IMR-90 (cell line): ENCODE measurements at places on chromosomes 3 and 15.
A peak's percentile ranks its signal among the peaks of the same experiment; 100 is the strongest.

DNA sequence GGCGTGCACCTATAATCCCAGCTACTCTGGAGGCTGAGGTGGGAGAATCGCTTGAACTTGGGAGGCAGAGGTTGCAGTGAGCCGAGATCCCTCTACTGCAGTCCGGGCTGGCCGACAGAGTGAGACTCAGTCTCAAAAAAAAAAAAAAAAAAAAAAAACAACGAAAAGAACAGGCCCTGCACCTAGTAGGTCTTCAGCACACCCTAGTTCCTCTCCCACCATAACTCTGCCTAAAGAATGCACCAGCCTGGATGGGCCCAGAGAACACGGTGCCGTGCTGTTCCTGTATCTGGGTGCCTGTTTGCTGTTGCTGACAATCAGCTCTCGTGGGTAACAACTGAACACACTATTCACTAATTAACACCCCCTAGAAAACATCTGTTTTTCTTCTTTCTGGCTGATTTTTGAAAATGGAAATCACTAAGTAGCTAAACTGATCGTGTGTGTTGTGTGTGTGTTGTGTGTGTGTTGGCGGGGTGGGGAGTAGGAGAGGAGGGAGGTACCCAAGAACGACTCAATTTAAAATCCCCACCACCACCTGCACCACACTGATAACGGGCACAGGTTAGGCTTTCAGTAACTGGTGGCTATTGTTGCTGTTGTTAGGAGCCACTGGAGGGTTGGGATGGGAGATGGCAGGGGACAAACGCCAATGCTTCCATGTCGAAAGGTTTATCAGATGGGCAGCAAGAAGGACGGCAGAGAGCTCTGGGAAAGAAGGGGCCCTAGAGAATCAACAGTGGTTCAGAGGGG is 40.6 kb upstream of the MEX3B start:
- DNase-seq, result no peak

GRCh38 chr3:112466020-112466419 is 33.3 kb downstream of the BTLA start:
- no peak for DNase-seq

DNA sequence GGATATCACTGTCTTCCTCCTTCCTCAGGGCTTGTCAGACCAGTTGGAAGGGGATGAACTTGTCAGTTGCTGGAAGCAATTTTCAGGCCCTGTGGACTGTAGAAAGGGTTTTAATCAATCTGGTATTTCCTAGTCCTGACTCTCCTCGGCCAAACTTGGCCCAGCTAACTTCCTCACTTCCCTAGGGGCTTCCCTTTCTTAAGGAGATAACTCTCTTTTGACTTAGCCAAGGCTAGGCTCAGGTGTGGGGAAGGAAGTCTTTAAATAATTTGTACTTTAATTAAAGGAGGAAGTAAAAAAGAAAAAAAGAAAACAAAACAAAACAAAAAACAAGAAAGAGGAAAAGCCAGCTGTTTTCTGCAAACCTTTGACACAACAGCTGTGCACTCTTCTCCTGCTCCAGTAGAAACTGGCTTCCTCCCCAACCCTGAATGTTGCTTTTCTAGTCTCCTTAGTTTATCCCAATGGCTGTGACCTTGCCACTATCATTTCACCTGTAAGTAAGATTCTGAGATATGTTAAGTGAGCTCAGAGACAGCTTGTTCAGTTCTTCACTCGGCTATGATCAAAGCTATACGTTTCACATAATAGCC is 53.0 kb upstream of the ST3GAL6 start:
- DNase-seq, result no peak

- DNase-seq, result no peak
Measured at GRCh38 chr3:10522646-10523303, 17.4 kb upstream of the ATP2B2 start.

GRCh38 chr3:129620828-129621559 is 14.5 kb upstream of the PLXND1 start:
- no peak for DNase-seq

GRCh38 chr3:136162322-136162721 is 33.8 kb downstream of the MSL2 start:
- DNase-seq, result no peak

GRCh38 chr3:115986555-115987207 is 363.4 kb downstream of the GAP43 start:
- DNase-seq, result peak; percentile 34

DNA sequence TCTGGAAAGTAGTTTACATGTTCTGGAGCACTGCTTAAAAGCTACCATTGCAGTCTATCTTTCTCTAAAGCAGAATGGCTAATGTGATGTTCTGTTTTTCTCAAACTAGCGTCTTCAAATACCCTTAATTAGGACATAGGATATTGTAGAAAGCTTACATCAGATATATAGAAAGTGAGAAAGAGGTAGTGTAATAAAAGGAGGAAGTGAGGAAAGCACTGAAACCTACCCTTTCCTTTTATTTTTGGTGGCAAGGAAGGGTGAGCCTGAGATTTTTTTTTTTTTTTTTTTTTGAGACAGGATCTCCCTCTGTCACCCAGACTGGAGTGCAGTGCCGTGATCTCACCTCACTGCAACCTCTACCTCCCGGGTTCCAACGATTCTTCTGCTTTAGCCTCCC is 9.4 kb downstream of the SENP2 start:
- DNase-seq, result no peak

DNA sequence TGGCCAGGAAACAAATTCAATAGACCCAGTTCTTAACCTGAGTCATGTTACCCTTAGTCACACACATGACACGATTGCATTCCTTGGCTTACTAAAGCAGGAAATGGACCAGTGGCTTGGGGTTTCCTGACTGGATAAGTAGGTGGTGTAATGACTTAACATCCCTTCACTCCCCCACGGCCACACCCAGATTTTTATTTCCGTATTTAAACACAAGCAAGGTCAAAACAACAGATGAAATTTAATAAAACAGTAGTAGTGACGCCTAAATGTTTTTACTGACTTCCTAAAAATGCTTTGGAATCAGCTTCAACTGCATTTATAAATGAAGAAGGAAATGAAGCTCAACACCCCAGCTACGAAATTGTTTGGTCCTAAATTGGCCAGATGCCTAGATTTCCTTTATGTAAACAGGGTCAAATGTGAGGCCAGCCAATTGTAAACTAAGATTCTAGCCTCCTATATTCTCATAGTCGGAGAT is 324.3 kb downstream of the CHST2 start:
- DNase-seq, result peak; percentile 98

DNA sequence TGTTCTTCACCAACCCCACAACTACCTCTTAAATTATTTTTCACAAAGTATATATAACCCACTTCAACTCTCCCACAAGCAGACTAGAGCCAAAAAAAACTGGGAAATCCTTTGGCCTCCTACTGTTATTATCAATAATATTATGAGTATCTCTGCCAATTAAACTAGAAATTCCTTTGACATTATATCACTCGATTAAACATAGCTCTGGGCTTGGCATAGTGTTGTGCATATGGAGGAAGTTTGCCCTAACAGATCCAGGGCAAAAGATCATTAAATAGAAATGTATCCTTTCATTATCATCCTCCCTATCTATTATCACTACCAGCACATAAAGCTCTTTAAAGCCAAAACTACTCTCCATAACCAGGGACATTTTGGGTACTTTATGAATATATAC is 74.9 kb downstream of the OSBPL10 start:
- DNase-seq, result no peak

DNA sequence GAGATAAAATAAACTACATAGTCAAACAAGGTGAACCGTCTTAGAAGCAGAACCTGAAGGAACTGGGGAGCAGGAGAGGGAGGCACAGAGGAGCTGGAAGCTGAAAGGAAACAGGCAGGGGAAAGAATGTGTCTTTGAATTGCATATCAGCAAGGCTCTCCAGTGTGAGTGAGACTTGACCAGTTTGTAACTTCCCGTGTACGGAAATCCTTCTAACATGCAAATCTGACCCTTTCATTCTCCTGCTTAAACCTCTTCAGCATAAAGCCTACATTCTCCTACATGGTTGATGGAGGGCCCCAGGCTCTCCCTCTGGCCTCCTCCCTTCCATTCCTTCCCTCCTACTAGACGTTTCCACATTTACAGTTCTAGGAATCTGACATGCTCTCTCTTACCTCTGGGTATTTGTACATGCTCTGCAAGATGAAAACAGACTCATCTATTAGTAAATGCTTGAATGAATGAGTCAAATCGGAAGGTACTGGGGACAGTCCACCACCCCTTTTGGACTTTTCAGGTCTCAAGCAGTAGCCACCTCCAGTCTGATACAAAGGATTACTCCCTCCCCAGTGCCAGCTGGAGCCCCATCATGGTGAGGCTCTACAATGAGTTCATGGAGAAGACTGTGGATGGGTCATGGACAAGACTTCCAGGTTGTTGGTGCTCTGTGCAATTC is 6.1 kb upstream of the SLC25A38 start:
- no peak for DNase-seq

- no peak for DNase-seq
Measured at GRCh38 chr3:108602249-108602934, 12.9 kb downstream of the DZIP3 start.

DNA sequence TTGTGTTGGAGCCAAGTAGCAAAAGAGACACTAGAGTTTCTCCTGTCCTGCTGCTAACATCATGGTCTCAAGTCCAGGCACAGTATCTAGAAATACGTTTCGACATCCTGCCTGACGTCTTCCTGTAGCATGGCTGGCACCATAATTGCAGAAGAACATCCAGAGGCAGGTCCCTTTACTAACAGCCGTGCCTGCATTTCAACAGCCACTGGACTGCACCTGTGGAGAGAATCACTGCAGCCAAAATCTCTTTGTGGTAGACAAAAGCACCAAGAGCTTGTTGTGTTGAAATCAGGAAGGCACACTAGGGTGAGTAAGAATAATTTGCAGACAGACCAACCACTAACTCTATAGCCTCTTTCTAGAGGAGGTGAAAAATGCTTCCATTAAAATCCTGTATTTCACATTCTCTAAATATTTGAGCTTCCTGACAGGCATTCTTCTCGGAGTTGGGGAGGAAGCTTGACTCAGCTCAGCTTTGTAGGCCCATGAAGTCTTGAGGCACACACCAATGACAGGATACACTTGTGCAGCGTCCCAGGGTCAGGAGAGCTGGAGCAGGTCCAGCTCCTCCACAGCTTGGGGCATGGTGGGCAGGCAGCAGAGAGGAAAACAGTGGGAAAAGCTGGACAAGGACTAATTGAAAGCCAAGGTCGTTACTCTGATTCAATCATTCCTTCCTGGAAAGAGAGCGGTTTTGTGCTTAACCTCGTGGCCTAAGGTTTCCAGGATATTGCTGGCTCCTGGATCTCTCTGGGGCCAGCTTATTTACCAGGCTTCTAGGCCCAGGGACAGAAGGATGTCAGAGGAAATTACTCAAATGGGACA is 244.9 kb downstream of the FAM43A start:
- DNase-seq, result peak; percentile 46

DNA sequence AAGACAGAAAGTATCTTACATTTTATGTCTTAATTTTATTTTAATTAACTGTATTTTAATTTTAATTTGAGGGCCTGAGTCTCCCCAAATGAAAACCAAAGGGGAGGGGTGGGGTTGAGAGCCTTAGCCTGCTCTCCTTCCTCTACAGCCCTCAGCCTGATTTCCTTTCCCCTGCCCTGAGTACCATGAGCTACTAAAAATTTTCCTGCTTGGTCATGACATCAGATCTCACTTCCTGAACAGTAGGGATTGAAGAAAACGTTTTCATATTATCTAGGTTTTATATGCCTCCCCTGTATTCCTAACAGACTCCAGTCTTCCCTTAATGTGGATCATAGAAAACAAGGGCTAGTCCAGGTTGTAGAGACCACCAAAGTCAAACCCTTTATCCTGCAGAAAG is 133.9 kb downstream of the MYLK start:
- DNase-seq, result no peak
